ENCODE measurements at places on chromosomes 7 and 10.
A peak's percentile ranks its signal among the peaks of the same experiment; 100 is the strongest.

- DNase-seq, result no peak
Observed at GRCh38 chr10:118977835-118978234, 51.7 kb upstream of the NANOS1 start.

GRCh38 chr7:40483630-40484029, 348.8 kb downstream of the SUGCT start:
- DNase-seq, result no peak

GRCh38 chr7:69537691-69538090, 60.6 kb upstream of the AUTS2 start:
- DNase-seq, result no peak

DNA sequence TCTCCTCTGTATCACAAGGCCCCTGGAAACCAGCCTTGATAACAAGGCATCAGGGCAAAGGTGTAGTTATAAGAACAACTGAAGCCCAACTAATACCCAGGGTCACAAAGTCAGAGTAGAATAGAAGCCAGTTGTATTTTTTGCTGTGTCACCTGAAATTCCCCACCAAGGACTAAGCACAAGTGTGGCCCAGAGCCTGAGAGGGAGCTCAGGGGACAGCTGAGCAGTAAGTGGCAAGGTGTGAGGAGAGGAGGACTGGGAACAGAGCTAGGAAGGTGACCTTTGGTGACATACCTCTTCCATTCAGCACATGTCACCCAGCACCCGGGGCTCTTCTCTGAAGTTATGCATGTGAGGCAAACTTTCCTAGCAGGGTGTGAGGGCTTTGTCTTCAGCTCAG, 179.9 kb downstream of the HECW1 start:
- no peak for DNase-seq

GRCh38 chr10:109929501-109930219, 6.3 kb upstream of the XPNPEP1 start:
- no peak for DNase-seq

GRCh38 chr10:45249978-45250693, 65.3 kb downstream of the OR13A1 start:
- peak; percentile 20 for DNase-seq
